Activated CD8-positive, alpha-beta memory T cell treated with anti-CD3 and anti-CD28 coated beads for 4 hours (primary cell): ENCODE measurements at places on chromosomes 12 and 14.

DNA sequence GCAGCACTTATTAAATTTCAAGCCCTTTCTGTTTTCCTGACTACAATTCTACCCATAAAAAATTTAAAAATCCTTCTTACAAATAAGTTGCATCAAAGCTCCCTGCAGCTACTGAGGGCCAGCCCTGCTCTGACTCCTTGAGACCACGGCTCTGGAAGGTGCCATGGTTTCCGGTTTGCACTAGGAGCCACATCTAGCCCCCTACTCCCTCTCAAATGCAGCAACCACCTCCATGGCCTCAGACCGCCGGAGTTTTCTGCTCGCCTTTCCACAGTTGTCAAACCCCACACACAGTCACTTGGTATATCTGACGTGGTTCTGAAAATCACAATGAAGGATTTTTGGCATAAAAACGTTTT is 30.1 kb downstream of the P2RX4 start:
- no peak for DNase-seq

DNA sequence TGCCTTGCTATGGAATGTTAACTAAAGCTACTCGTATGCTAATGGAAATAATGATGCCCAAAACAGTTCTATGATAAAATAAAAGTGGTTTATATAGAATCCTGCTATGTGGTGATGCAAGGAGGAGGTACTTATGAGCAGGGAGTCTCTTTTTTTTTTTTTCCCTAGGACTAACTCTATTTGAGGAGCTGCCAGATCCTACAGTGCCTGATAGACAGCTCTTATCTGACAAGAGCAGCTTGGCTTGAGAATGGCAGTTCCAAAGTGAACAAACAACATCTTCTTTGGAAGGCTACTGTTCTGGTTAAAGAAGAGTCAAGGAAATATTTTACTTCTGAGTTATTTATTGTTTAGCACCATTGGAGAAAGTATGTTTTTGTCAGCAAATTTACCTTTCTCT is 10.2 kb upstream of the ACSM4 start:
- no peak for DNase-seq

- no peak for DNase-seq
Observed at GRCh38 chr12:38142974-38143373, 173.6 kb upstream of the ALG10B start.

DNA sequence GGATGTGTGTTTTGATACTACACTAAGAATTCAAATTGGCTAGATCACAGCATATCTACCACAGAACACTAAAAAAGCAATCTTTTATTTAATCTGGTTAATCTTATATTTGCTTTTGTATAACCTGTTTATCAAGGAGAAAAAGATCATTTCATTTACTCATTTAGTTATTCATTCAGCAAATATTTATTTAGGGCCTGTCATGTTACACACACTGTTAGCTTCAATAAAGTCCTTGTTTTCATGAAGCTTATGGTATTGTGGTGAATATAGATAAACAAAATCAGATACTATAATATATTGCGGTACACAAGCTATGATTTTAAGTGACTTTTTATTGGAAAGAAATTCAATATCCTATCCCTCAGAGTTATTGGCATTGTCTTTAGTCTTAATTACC is 350.8 kb downstream of the LRFN5 start:
- DNase-seq: no peak

GRCh38 chr12:56007564-56008559 is 10.8 kb downstream of the SUOX start:
- DNase-seq: peak; percentile 48
